ENCODE measurements at places on chromosomes 12 and 14. TPM values are rescaled to one million over a fixed set of nuclear protein-coding genes. Genes with fewer than 3 reads are reported as not detected.

DNA sequence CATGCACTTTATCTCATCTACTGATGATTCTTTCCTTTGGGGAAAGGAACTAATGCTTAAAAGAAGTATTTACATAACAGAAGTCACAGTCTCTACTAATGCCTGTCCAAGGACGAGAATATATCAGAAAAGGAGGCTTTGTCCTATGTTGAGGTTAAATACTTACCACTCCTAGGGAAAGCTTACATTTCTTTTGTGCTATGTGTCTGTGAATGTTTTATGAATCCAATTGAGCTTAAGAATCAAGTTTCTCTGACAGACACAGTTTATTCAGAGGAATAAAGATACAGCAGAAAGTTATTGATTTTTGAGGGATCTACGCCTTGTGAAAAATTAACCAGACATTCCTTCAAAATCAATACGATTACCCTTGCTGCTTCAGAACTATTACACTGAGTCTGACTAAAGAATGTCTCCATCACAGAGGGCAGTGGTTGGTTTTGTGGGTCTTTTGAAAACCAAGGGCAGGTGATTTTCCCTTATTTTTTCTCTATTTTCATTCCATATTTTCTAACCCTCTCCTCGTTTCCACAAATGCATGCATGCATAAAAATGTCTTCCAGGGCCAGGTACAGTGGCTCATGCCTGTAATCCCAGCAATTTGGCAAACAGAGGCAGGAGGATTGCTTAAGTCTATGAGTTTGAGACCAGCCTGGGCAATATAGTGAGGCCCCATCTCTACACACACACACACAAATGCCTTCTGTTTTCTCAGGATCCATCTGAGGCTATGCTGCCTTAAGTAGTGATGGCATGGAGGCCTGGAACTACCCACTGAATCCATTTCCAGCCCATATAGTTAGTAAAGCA is 1095.1 kb downstream of the GALC start:
- no peaks in the 10 kb centered on the region for H3K27me3 ChIP-seq
- no peak overlapping the region for H3K27ac ChIP-seq
- H3K4me1 ChIP-seq: no peaks in the 10 kb centered on the region
- H3K4me3 ChIP-seq: no peak overlapping the region
- H3K36me3 ChIP-seq: no peaks in the 10 kb centered on the region

GRCh38 chr14:89757313-89757939 is 197.1 kb downstream of the EFCAB11 start:
- H3K27ac ChIP-seq: no peak overlapping the region
- H3K4me1 ChIP-seq: 0 out of 2 replicates have a peak, but pooled peaks cover 6% of the 10 kb centered on the region
- no peak overlapping the region for H3K4me3 ChIP-seq

- H3K27me3 ChIP-seq: no peaks in the 10 kb centered on the region
- H3K36me3 ChIP-seq: no peaks in the 10 kb centered on the region
- no peak for DNase-seq
- no peak overlapping the region for H3K4me3 ChIP-seq
Measured at GRCh38 chr12:14930299-14930698, 8.0 kb downstream of the ERP27 start.

- no peak overlapping the region for H3K4me3 ChIP-seq
- H3K4me1 ChIP-seq: no peaks in the 10 kb centered on the region
- no peaks in the 10 kb centered on the region for H3K36me3 ChIP-seq
- no peak for DNase-seq
- no peak overlapping the region for H3K27ac ChIP-seq
Measured at GRCh38 chr12:59007620-59008019, 87.3 kb upstream of the LRIG3 start.

- no peaks in the 10 kb centered on the region for H3K27me3 ChIP-seq
- DNase-seq: no peak
- H3K27ac ChIP-seq: no peak overlapping the region
- H3K4me3 ChIP-seq: no peak overlapping the region
- no peaks in the 10 kb centered on the region for H3K36me3 ChIP-seq
Measured at GRCh38 chr14:73168691-73169090, 32.4 kb downstream of the PSEN1 start.

DNA sequence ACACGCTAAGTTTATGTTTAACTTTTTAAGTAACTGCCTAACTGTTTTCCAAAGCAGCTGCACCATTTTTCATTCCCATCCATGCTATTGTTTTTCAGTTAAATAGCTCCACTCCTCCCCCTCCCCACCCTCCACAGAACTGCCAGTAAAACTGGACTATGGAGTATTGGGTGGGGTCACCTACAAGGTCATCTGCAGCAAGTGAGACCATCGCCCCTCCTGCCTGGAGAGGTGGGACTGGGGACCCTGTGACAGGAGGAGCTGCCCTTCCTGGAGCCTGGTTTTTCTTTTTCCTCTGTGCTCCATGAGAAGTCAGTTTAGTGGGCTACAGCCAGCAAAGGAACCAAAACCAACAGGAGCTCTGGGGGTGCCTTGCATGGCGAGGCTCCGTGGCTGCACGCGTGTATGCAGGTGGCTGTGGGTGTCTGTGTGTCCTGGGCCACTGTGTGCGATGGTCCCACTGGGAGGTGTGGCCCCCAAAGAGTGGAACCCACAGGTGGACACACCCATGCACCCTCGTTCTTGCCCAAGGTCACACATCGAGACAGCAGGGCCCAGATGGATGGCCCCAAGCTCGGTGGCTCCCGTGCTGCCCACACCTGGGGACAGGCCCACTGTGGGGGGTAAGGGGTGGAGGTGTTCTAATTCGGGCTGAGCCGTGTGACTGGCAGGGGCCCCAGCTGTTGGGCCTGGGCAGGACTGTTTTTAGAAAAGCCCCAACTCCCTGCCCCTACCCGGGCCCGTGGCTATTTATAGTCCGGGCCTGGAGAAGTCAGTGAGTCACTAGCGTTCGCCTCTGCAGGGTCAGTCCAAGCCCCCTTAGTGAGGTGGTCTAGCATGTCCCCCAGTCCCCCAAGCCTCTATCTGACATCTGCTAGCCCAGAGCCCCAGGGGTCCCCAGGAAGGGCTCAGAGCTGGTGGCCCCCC is 2.3 kb upstream of the ADSS1 start:
- no peaks in the 10 kb centered on the region for H3K27me3 ChIP-seq
- H3K4me3 ChIP-seq: no peak overlapping the region
- no peak for DNase-seq
- no peaks in the 10 kb centered on the region for H3K36me3 ChIP-seq
- peaks cover 10% of the 10 kb centered on the region for H3K4me1 ChIP-seq

DNA sequence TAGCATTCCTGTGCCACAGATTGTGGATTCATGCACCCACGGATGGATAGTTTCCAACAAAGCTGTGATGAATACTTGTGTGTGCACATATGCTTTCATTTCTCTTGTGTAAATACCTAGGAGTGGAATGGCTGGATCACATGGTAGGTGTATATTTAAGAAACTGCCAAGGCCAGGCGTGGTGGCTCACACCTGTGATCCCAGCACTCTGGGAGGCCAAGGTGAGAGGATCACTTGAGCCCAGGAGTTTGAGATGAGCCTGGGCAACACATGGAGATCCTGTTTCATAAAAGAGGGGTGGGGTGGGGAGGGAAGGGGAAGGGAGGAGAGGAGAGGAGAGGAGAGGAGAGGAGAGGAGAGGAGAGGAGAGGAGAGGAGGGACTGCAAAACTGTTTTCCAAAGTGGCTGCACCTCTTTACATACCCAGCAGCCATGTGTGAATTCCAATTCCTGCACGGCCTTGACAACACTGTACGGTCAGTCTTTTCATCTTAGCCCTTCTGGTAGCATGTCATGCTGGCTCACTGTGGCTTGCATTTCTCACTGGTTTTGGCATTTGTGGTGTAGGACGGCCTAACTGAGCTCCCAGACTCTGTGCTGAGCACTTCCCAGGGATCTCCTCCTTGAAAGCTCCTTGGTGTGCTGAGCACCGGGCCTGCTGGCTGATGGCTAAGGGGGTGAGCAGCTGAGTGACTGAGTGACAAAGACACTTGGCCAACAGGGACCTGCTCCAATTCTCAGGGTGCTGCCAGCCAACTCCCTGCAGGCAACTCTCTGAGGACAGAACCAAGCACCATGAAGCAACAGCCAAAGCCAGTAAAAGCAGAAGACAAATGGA is 27.9 kb downstream of the SYNE3 start:
- H3K36me3 ChIP-seq: no peaks in the 10 kb centered on the region
- H3K4me1 ChIP-seq: no peaks in the 10 kb centered on the region
- DNase-seq: no peak

DNA sequence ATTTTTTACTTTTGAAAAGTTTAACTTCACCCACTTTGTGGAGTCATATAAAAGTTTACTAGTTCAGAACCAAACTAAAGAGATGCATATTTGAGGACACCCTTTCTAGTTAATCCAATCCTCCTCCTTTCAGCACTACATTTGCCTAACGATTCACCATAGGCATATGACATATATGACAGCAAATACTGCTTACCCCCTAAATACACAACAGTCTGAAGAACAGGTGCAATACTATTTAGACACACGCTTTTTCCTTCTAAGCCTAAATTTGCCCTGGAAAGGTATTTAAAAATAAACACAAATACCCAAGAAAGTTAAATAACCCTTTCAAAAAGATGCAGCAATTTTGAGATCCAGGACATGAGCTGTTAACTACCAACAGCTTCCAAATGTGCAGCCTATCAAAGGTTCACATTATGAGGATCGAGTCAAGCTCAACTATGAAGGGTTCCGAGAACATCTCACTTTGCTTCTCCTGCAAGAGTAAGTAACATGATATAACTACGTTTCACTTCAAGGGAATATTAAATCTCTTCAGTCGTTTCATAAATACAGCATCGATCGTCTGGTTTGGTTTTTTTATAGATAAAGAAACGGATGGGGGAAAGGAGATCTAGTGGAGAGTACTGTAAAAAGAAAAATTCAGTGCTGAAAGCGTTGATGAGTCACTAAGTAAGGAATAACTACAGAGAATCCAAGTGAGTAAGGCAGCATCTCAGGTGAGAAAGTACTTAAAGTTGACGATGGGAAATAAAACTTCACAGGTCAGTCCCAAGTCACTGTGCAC is 677 bp upstream of the AP4S1 start:
- no peak for DNase-seq
- no peaks in the 10 kb centered on the region for H3K27me3 ChIP-seq
- H3K27ac ChIP-seq: peak overlapping the region; percentile 97

LLPH gene
- total RNA-seq: 7.1 TPM

ZNF10 gene
- 10.3 TPM for total RNA-seq

SDS gene
- not detected for total RNA-seq

POTEM gene
- total RNA-seq: not detected

Data from GM23338 (cell line).